Panc1 (cell line): ENCODE measurements at places on chromosomes 12 and 14. TPM values are rescaled to one million over a fixed set of nuclear protein-coding genes. Genes with fewer than 3 reads are reported as not detected.

DNA sequence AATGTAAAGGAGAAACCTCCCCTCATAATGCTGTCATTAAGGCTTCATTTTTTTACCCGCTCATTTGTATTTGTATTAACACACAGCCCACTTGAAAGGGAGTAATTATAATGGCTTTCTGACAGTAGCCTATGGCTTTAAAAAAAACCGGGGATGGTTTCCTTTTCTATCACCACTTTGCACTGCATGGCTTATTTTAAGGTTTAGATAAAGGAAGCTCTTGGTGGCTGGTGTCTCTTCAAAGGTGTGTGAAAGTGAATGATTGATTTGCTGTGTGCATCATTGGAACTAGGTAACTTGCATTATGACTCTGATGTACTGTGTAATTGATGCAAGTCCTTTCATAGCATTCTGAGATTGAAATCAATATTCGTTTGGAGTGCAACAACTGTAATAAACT, 80.7 kb downstream of the NPAS3 start:
- no peak overlapping the region for H3K4me3 ChIP-seq
- no peaks in the 10 kb centered on the region for H3K4me1 ChIP-seq
- H3K36me3 ChIP-seq, result no peaks in the 10 kb centered on the region
- H3K27me3 ChIP-seq, result no peaks in the 10 kb centered on the region
- no peak overlapping the region for H3K27ac ChIP-seq

- no peak overlapping the region for H3K27ac ChIP-seq
- H3K4me1 ChIP-seq, result no peaks in the 10 kb centered on the region
- DNase-seq, result no peak
- no peak overlapping the region for H3K4me3 ChIP-seq
- no peaks in the 10 kb centered on the region for H3K36me3 ChIP-seq
- H3K27me3 ChIP-seq, result no peaks in the 10 kb centered on the region
Observed at GRCh38 chr12:3273409-3273853, 196.3 kb downstream of the TSPAN9 start.

- no peak overlapping the region for H3K4me3 ChIP-seq
- no peaks in the 10 kb centered on the region for H3K4me1 ChIP-seq
- no peaks in the 10 kb centered on the region for H3K36me3 ChIP-seq
- DNase-seq, result no peak
- H3K27ac ChIP-seq, result no peak overlapping the region
Observed at GRCh38 chr14:106013879-106014376, 487.5 kb downstream of the TMEM121 start.

OVCH1 gene
- total RNA-seq, result not detected

TRHDE gene
- total RNA-seq, result 1.9 TPM

TMTC1 gene
- 0.28 TPM for total RNA-seq

GRCh38 chr14:48690349-48690748, 895.8 kb downstream of the RPS29 start:
- no peaks in the 10 kb centered on the region for H3K4me1 ChIP-seq
- no peaks in the 10 kb centered on the region for H3K36me3 ChIP-seq
- no peak overlapping the region for H3K27ac ChIP-seq
- no peak overlapping the region for H3K4me3 ChIP-seq
- H3K27me3 ChIP-seq, result no peaks in the 10 kb centered on the region

DNA sequence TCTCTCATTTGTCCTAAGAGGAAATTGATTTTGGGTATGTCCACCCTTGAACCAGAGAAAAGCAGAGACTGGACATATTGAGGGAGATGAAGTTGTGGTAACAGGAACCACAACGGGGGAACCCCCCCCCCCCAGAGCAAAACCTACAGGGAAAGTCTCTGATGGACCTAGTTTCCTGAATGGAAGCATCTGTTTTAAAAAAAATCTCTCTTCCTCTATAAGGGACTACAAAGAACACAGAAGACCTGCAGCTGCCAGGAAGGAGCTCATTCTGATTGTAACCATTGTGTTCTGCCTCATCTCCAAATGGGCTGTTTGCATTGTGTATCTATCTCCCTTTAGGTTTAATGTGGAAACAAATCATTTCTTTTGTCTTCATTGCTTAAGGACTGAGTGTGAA, 13.4 kb downstream of the C1S start:
- H3K4me3 ChIP-seq, result no peak overlapping the region
- no peaks in the 10 kb centered on the region for H3K4me1 ChIP-seq
- no peaks in the 10 kb centered on the region for H3K27me3 ChIP-seq
- no peak for DNase-seq
- H3K36me3 ChIP-seq, result no peaks in the 10 kb centered on the region

DNA sequence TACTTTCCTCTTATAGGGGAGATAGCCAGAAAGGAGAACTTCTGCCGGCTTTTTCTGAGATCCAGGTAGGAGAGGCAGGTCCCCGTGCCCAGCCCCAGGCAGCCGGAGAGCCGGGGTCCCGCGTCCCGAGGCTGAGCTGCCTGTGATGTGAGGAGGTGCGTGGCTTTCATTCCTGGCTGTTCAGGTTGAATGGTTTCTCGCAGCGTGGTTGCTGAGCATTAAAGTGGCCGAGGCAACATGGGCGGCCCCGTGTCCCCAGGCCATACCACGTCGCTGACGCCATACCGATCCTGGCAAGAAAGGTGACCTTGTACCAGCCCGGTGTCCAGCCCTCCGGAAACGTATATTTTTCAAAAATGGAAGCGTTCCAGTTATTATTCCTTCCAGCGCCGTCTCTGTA, 116.7 kb upstream of the MYL2 start:
- no peak overlapping the region for H3K27ac ChIP-seq
- DNase-seq, result no peak
- peaks cover 14% of the 10 kb centered on the region; the same call in 1 of the 2 replicates for H3K4me1 ChIP-seq
- no peaks in the 10 kb centered on the region for H3K36me3 ChIP-seq
- peak overlapping the region; percentile 20; the same call in 1 of the 2 replicates for H3K4me3 ChIP-seq

GRCh38 chr12:13278249-13278787, 81.8 kb downstream of the EMP1 start:
- no peak overlapping the region for H3K27ac ChIP-seq
- no peaks in the 10 kb centered on the region for H3K36me3 ChIP-seq
- no peak for DNase-seq

CCDC175 gene
- not detected for total RNA-seq

DNA sequence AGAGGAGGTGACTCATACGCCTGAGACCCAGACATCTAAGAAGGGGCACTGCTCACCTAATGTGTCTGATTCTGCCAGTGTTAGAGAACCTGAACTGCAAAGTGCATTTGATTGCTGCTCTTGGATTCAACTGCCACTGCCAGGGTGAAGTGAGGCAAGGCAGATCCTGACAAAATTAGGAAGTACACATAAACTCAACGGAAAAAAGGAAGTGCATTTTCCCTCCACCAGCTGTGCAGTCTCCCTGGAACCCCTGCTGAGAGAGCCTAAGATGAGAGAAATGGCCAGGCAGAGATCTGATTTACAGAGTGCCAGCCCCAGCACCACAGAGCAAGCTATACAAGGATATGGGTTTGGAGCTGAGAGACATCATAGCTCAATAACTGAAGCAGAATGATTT, 215.3 kb downstream of the SEC23A start:
- no peak overlapping the region for H3K4me3 ChIP-seq
- no peak for DNase-seq
- H3K27me3 ChIP-seq, result no peaks in the 10 kb centered on the region

DNA sequence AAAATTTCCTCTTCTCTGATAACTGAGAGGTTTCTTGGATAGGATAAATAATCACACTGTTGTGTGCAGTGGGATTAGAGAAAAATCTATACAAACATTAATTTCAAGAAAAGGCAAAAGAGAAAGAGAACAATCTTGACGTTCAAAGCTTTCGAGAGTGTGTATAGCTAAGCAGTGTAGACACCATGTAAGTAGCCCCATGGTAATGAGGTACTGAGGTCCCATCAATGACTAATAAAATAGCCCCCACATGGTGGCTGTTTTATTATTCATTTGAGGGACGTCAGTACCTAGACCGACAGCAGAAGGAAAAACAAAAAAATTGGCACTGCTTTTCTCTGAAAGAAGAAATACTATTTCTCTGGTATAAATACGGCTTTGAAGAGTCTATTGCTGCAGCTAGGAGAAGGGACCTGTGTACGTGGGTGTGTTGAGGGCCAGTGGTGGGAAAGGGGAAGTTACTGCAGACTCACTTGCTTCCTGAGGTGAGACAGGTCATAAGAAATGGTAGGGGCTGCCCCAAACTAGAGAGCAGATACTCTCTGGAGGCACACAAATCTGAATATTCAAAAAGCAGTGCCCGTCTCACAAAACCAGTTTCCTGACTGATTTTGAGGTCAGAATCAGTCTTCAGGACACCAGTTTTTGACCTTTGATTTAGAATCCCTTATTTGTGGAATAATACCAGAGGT, 339.8 kb downstream of the EMP1 start:
- no peak for DNase-seq
- no peaks in the 10 kb centered on the region for H3K27me3 ChIP-seq
- H3K4me1 ChIP-seq, result no peaks in the 10 kb centered on the region
- no peak overlapping the region for H3K27ac ChIP-seq
- no peak overlapping the region for H3K4me3 ChIP-seq
- H3K36me3 ChIP-seq, result no peaks in the 10 kb centered on the region
